ENCODE measurements at places on chromosomes 16 and 17.

DNA sequence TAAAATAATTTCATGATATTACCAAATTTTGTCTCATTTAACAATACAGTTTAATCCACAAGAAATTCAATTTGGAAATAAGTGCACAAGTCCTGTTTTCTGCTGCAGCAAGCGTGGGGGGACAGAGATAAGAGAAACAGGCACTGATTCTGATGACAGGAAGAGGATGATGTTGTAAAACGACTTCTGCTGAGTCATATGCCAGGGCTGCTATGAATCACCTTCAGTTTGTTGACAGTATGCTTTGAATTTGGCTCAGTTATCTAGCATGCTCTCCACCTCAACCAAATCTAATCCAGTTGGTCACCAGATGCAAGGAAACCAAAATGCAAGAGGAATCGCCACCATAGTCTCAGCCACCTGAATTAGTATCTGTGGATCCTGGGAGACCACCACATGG is 244.1 kb upstream of the MON1B start:
- ATAC-seq, result no peak

GRCh38 chr16:77840093-77840492 is 51.7 kb downstream of the VAT1L start:
- ATAC-seq, result no peak

DNA sequence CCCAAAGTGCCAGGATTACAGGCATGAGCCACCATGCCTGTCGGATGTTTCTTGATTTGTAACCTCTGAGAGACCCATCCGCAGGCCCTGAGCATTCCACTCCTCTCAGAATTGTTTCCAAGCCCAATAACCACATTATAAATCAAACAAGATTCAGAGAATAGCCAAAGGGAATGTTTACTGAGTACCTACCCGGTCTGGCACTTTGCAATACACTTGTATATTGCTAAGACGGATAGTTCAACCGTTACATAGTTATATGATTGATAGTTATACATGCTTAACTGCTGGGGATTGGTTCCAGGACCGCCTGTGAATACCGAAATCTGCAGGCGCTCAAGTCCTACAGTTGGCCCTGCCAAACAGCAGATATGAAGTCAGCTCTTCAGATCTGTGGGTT is 3.0 kb upstream of the KAT8 start:
- no peak for ATAC-seq

DNA sequence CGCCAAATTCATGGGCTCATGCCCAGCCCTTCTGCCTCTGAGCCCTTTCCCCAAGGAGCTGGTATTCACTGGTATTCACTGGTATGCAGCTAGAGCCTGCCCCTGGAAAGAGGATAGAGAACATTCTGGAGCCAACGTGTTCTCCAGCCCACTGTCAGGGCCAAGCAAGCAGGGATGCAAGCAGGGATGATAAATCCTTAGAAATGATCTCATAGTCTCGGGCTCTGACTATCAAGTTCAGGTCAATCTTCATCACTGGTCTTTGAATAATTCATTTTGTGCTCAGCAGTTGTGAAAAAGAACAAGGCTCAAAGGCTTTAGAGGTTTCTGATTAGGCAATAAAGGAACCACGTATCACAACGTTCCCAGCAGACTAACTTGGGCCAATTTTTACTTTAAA is 57.3 kb downstream of the CACNG5 start:
- ATAC-seq, result no peak

DNA sequence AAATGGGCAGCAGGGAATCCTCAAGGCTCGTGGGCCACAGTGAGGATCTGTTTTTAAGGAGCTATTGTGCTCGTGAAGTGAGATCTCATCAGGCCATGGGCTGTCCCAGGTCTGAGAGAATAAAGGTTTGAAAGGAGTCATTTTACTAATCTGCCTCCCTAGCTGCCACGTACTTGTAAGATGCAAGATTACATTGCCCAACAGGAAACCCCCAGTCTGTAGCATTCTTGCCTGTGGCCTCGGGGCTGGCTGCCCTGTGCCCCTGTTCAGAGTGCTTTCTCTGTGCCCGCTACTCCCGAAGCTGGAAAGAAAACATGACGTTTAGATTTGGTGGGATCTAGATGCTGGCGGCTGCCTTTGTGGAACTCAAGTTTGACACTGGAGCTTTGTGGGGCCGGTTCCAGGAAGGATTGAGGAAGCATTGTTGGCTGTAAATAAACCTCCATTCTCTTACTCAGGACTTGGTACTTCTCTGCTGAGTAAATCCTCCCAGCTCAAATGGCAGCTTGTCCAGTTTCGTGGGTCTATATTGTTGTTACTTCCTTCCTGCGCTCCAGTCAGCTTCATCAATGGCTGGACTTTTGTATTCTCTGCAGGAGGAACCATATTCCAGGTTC is 21.2 kb downstream of the SAP30BP start:
- no peak for ATAC-seq

- ATAC-seq, result peak; percentile 25
Observed at GRCh38 chr17:35804658-35805192, 4.6 kb upstream of the TAF15 start.

GRCh38 chr16:85898521-85899442 is at the start of gene IRF8:
TSS of gene IRF8 (plus strand) at chr16:85899162. CDS start at chr16:85903016, 3,854 bp downstream.
- peak; percentile 66 for ATAC-seq

- peak; percentile 69 for ATAC-seq
Observed at GRCh38 chr17:32523017-32523680, 36.4 kb downstream of the CDK5R1 start.

DNA sequence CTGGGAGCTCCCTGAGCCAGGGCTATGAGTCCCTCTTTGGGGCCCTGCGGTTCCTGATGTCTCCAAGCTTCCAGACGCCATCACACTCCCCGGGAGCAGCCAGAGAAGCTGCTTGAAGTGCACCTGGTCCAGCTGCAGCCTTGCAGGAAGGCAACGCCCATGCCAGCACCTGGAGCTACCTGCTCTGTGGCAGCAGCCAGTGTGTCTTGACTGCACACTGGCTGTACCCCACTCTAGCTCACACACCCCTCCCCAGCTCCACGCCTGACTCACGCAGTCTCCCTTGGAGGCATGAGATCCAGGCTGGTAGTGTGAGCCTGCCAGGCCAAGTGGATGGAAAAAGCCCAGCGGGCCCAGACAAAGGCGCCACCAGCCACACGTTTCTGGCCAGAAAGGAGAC is 63.3 kb downstream of the USP32 start:
- no peak for ATAC-seq

Data from activated CD4-positive, CD25-positive, alpha-beta regulatory T cell treated with anti-CD3 and anti-CD28 coated beads, Interleukin-2, amount 50 U/mL, for 24 hours (primary cell).